ENCODE measurements at places on chromosomes 2 and 18.

DNA sequence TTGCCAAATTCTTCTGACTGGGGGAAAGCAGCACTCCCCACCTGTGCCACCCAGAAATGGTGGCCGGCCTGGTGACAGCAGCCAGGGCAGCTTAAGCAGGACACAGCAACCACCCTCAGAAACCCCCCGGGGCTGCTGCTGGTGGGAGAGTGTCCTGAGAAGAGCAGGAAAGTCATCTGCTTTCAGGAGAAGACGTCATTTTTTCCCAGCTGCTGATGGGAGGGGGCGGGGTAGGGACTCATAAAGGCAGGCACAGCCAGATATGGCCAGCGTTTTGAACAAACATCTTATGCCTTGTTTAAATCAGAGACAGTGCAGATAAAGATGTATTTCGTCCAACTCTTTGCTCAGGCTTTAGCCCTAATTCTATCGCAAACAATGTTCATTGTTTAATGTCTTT lies 139.5 kb downstream of the LRRC30 start:
- DNase-seq = no peak

GRCh38 chr2:158953454-158953853 lies 15.0 kb upstream of the TANC1 start:
- no peak for DNase-seq

DNA sequence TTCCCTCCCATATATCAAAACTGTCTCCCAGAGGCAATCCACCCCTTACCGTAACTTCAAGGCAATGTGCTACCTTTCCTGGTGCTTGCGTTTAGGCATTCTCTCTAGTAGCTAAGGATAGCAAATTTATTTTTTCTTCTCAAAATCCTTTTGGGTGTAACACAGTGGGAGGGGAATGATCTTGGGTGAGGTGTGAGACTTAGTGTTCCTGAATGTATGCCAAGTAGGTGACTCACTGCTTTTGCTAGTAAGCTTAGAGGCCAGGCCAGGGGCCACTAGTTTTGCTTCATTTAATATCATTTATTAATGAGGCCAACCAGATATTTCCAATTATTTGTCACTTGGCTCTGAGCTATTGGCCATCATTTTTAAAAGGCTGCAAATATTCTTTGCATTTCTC lies 135.5 kb downstream of the NAPG start:
- DNase-seq = no peak

DNA sequence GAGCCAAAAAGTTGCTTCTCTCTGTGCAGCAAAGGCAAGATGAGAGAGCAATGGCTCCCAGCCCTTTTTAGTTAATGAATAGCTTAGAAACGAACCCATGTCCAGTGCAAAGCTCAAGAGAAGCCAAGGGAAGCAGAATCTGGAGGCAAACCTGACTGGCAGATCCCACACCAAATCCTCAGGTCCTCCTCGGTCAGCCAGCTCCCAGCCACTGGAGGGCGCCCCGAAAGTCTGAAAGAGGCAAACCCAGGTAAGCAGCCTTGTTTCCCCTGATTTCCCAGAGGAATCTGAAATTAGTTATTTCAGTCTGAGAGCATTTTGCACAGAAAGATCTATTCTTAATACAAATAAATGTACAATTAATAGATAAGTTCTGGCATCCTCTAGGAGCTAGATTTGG lies 71.3 kb upstream of the PID1 start:
- no peak for DNase-seq

- DNase-seq = no peak
Measured at GRCh38 chr2:230677201-230677946, 35.3 kb upstream of the CAB39 start.

- DNase-seq = no peak
Measured at GRCh38 chr2:121135168-121135853, 149.7 kb downstream of the TFCP2L1 start.

- no peak for DNase-seq
Measured at GRCh38 chr2:25552318-25552717, 121.1 kb downstream of the DTNB start.

DNA sequence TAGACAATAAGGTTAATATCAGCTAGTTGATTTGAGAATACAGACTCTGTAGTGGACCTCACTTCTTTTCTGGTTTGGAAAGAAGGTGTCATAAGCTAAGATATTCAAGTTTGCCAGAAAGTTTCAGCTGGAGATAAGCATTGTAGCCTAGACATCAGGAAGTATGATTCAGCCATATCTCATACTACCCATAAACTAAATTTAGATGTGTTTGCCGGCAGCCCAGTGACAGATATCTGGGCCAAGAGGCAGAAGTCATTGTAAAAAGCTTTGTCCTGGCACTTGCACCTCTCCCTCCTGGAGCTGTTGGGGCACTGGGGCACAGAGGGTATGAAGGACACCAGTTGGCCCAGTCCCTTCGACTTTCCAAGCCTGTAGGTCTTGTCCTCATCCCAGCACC lies 128.0 kb downstream of the EPHA4 start:
- no peak for DNase-seq

GRCh38 chr18:42052122-42052708 lies 97.2 kb downstream of the PIK3C3 start:
- no peak for DNase-seq

GRCh38 chr2:86078774-86079545 lies 26.7 kb downstream of the POLR1A start:
- no peak for DNase-seq

DNA sequence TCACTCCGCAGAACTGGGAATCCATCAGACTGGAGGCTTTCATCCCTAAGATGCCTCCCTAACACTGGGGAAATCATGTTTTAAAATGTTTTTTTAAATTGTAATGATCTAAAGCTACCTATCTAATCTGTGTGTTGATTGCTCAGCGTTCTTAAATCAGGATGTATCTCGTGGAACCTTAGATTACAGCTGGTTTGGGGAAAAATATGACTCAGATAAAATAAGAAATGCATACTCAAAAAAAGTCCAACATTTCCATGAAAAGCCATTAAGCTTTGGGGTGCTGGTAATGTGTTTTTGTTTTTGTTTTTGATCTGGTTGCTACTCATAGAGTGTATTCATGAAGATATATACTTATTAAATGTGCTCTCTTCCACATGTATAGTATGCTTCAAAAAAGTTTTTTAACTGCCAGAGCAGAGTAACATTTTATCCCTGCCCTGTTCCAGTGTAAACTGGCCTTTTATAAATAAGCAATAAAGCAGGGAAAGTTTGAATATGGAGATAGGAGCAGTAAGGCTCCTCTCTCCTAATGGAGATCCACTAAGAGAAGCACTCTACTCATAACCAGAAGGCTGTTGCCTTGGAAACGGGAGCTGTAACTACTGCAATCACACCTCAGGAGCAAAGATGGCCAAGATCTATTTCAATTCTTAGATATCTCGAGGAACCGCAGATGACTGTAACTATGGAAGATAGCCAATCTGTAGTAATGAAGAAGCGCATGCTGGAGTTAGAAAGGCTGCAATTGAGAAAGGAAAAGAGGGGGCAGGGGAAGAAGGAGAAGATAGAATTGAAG lies 41.6 kb downstream of the ANKRD44 start:
- DNase-seq = no peak

GRCh38 chr2:170106102-170106840 lies 71.7 kb upstream of the MYO3B start:
- no peak for DNase-seq

DNA sequence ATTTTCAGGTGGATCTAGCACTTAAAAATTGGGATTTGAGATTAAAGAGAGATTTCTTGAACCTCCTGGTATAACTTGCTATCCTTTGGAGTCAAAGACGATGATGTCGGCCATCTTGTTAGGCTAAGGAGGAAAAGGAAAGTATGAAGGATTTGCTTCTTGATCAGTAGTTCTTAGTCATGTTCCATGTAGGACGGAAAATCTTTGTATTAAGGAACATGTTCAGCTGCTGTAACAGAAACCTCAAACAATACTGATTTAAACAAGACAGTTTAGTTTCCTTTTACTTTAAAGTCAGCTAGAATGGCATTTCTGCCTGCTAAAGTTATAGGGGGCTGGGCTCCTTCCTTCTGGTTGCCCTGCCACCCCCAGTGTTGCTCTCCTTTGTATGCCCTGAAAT lies 56.4 kb upstream of the MGAT5 start:
- DNase-seq = no peak

GRCh38 chr2:127197475-127198385 lies 22.4 kb downstream of the CYP27C1 start:
- DNase-seq = no peak

GRCh38 chr18:51724790-51725721 lies 527.6 kb upstream of the MEX3C start:
- DNase-seq = no peak
